ENCODE measurements at places on chromosomes 7 and 10. TPM values are rescaled to one million over a fixed set of nuclear protein-coding genes. Genes with fewer than 3 reads are reported as not detected.
A peak's percentile ranks its signal among the peaks of the same experiment; 100 is the strongest.

- DNase-seq = no peak
- H3K27ac ChIP-seq = no peak overlapping the region
- no peak overlapping the region for H3K4me3 ChIP-seq
- no peaks in the 10 kb centered on the region for H3K4me1 ChIP-seq
Measured at GRCh38 chr10:20745556-20746375, 151.3 kb downstream of the NEBL start.

GRCh38 chr7:4173615-4174014 is 508.5 kb upstream of the FOXK1 start:
- no peak overlapping the region for H3K27ac ChIP-seq
- no peaks in the 10 kb centered on the region for H3K36me3 ChIP-seq
- DNase-seq = no peak
- H3K27me3 ChIP-seq = no peaks in the 10 kb centered on the region
- no peak overlapping the region for H3K4me3 ChIP-seq

- no peaks in the 10 kb centered on the region for H3K4me1 ChIP-seq
- H3K27ac ChIP-seq = no peak overlapping the region
- no peaks in the 10 kb centered on the region for H3K36me3 ChIP-seq
- H3K4me3 ChIP-seq = no peak overlapping the region
- no peak for DNase-seq
Measured at GRCh38 chr7:38102507-38102906, 75.5 kb upstream of the STARD3NL start.

- H3K36me3 ChIP-seq = peaks cover 37% of the 10 kb centered on the region
- peak; percentile 60 for DNase-seq
- peaks cover 21% of the 10 kb centered on the region for H3K4me1 ChIP-seq
- H3K4me3 ChIP-seq = peak overlapping the region; percentile 94
- peak overlapping the region; percentile 83 for H3K27ac ChIP-seq
Measured at GRCh38 chr10:86520871-86521677, 518 bp downstream of the WAPL start.

DNA sequence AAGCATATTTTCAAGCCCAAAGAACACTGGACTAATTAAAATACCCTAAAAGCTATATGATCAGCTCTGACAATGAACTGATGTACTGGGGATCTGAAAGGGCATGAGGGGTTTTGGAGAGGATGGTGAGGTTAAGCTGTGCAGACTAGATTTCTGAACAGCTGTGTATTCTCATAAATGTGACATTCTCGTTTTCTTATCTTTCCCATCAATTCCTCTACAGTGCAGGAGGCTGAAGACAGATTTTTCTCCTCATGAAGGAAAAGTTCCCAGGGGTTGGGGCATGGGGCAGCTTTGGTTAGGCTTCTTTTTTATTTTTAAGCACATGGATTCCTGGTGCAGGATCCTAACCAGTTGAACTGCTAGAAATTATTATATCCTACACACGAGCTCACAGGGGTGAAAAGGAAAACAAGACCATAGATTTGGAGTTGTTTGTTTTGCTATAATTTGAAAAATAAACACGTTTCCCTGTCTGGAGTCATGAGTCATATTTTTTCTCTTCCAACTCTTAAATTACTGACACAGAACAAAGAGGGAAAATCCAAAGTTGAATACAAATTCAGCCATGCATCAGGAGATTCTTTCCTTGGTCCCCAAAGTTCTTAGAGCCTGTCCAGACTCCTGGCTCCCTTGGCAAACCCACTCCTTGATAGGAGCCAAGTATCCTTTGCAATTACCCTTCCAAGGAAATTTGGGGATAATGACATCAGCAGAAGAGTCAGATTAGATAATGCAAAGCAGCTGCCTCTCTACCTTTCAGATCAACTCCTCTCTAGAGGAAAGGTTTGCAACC is 147.7 kb upstream of the NPVF start:
- no peaks in the 10 kb centered on the region for H3K27me3 ChIP-seq
- peak; percentile 38 for DNase-seq

DNA sequence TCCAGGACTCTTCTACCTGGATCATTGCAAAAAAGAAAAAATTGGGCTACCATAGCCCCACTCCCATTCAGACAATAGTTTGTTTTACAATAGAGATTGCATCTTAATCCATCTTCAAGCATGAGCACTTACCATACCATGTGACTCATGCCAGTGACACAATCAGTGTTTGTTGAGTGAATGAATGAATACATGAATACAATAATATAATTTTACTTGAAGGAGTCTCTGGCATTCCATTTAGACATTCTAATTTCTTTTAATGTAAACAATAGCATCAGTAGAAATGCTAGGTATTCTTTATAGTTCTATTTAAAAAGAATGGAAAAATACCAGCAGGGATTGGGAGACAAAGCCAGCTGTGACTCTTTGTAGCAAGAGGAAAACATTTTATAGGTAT is 141.6 kb upstream of the AKR1E2 start:
- DNase-seq = peak; percentile 75
- no peaks in the 10 kb centered on the region for H3K36me3 ChIP-seq
- H3K27me3 ChIP-seq = no peaks in the 10 kb centered on the region
- H3K4me3 ChIP-seq = no peak overlapping the region
- peak overlapping the region; percentile 63 for H3K27ac ChIP-seq

DNA sequence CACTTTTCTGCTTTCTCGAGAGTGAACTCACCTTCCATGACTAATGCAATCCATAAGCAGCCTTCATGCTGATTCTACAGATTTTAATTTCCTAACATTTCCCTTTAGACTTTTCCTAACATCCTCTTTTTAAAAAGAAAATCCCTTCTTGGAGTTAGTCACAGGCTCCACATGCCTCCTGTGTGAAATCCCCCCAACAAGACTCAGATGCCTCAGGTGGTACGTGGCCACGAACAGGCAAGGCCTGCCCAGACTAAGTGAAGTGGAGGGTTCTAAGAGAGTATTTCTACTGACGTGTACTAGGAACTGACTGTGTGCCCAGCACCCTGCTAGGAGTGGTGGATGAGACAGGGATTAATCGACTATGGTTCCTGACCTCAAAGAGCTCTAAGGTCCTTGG is 125.9 kb upstream of the HPS1 start:
- no peak overlapping the region for H3K27ac ChIP-seq
- H3K27me3 ChIP-seq = no peaks in the 10 kb centered on the region
- no peaks in the 10 kb centered on the region for H3K36me3 ChIP-seq
- no peaks in the 10 kb centered on the region for H3K4me1 ChIP-seq

DNA sequence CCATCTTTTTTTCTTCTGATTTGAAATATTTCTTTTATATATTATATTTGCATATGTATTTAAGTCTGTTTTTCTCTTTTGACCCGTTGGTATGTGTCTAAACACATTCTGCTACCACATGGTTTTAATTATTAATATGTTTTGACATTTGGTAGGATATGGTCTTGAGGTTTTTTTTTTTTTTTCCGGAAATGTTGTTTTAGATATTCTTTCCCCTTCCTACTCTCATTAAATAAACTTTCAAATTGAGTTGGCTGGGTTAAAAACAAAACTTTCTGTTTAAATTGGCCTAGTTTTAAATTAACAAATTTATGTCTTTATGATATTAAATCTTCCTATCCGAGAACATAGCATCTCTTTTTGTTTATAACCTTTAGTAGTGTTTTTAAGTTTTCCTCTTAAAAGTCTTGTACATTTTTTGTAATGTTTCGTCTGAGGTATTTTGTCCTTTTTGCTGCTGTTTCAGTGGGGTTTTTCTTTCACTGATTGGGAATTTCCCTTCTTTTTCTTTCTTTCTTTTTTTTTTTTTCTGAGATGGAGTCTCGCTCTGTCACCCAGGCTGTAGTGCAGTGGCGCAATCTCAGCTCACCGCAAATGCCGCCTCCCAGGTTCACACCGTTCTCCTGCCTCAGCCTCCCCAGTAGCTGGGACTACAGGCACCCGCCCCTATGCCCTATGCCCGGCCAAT is 25.4 kb downstream of the STAM start:
- H3K4me1 ChIP-seq = peaks cover 63% of the 10 kb centered on the region
- H3K27ac ChIP-seq = no peak overlapping the region
- no peak overlapping the region for H3K4me3 ChIP-seq
- peaks cover 5% of the 10 kb centered on the region for H3K36me3 ChIP-seq
- H3K27me3 ChIP-seq = no peaks in the 10 kb centered on the region

GRCh38 chr10:101007099-101007711 is 7.6 kb downstream of the LZTS2 start:
- no peak for DNase-seq
- peaks cover 57% of the 10 kb centered on the region for H3K36me3 ChIP-seq
- no peaks in the 10 kb centered on the region for H3K27me3 ChIP-seq
- H3K4me3 ChIP-seq = no peak overlapping the region
- peaks cover 58% of the 10 kb centered on the region for H3K4me1 ChIP-seq
- H3K27ac ChIP-seq = peak overlapping the region; percentile 3

DNA sequence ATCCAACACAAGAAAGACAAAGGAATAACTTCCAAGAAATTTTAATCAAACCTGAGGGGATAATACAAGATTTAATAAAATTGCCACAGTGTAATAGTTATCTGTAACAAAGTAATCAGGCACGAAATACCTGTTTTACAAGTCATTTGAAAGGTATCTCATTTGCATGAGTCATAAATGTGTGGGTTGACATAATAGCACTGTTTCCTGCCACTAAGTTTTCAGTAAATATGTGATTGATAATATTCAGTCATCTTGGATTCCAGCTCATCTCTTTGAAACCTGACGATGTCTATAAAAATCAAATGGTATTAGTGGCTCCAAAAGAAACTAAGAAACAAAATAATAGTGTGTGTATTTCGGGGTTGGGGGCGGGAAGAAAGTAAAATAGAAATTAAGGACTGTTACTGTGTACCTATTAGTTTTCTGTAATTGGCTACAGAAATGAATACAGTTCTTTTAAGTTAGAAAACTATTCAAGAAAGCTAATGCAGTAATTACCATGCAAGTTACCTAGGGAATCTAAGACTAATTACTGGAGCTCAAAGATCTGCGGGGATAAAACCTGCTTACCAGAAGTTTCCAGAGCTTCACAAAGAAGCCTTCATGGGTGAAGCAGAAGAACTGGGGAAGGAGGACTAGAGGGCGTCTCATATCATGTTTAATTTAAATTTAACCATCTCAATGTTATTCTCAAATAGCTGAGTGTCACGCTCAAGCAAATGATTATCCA is 100.7 kb downstream of the ST8SIA6 start:
- no peak overlapping the region for H3K27ac ChIP-seq
- H3K36me3 ChIP-seq = no peaks in the 10 kb centered on the region
- H3K4me3 ChIP-seq = no peak overlapping the region
- no peaks in the 10 kb centered on the region for H3K4me1 ChIP-seq

- H3K36me3 ChIP-seq = peaks cover 4% of the 10 kb centered on the region
- no peaks in the 10 kb centered on the region for H3K27me3 ChIP-seq
- H3K4me1 ChIP-seq = peaks cover 14% of the 10 kb centered on the region
- no peak overlapping the region for H3K4me3 ChIP-seq
Measured at GRCh38 chr10:576130-576465, 113.4 kb downstream of the DIP2C start.

- no peaks in the 10 kb centered on the region for H3K36me3 ChIP-seq
- DNase-seq = no peak
- H3K4me1 ChIP-seq = peaks cover 32% of the 10 kb centered on the region
- H3K27ac ChIP-seq = peak overlapping the region; percentile 61
- no peaks in the 10 kb centered on the region for H3K27me3 ChIP-seq
Measured at GRCh38 chr10:11328264-11329061, 283.0 kb downstream of the USP6NL start.

DNA sequence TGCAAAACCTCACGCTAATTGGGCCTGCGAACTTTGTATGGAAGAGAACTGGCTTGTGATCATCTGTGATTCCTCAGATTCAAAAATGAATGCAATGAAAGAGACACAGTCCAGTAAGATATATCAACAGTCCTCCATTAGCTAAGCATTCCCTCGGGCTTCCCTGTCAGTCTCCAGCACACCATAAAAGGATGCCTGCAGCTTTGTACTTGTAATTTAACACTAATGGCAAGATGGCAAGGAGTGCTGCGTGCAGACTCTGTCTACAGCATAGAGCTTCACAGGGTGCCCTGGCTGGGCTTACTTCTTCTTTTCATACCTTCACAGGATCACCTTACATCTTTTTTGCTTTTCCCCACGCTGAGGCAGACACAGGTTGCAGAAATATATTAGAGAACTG is 200.0 kb downstream of the GFRA1 start:
- DNase-seq = no peak
- H3K27me3 ChIP-seq = no peaks in the 10 kb centered on the region
- H3K36me3 ChIP-seq = no peaks in the 10 kb centered on the region
- H3K27ac ChIP-seq = no peak overlapping the region

DNA sequence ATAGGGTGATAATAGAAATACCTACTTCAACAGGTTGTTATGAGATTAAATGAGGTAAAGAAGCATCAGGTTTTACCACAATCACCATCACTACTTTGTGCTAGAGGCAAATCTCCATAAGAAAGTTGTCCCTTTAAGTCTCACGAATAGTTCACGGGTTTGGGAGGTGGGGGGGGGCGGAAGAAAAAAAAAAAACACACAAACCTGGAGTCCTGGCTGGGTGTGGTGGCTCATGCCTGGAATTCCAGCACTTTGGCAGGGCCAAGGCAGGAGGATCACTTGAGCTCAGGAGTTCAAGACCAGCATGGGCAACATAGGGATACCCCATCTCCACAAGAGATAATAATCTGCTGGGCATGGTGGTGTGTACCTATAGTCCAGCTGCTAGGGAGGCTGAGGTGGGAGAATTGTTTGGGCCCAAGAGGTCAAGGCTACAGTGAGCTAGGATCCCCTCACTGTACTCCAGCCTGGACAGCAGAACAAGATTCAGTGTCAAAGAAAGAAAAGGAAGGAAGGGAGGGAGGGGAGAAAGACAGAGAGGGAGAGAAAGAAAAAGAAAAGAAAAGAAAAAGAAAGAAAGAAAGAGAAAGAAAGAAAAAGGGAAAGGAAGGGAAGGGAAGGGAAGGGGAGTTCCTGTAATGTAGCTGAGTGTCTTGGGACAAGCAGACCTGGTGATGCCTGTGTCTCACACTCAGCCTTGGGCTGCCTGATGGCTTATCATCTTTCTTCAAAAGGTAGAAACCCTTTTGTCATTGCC is 231.4 kb downstream of the CREB5 start:
- peaks cover 4% of the 10 kb centered on the region for H3K27me3 ChIP-seq
- no peaks in the 10 kb centered on the region for H3K36me3 ChIP-seq
- no peaks in the 10 kb centered on the region for H3K4me1 ChIP-seq
- H3K27ac ChIP-seq = no peak overlapping the region

DNA sequence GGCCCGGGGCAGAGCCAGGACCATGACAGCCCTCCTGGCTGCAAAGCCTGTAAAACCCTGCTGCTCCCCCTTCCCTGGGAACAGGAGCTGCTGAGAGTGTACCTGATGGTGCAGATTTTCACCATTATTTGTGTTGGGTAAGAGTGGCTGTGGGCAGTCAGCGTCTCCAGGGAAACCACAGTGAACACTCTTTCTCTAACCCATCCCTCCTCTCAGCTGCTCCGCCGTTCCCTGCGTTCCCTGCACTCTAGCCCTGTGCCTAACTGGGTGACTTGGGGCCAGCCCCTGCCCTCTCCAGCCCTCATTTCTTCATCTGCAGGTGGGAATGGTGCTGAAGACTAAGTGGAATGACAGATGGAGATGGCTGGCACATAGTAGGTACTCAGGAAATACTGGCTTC is 75.9 kb upstream of the PCBD1 start:
- DNase-seq = no peak
- H3K4me3 ChIP-seq = no peak overlapping the region
- H3K27me3 ChIP-seq = no peaks in the 10 kb centered on the region
- H3K36me3 ChIP-seq = no peaks in the 10 kb centered on the region

Gene HOXA4
- not detected for total RNA-seq

Gene SORBS1
- 1.1 TPM for total RNA-seq

Gene DENND2A
- 30.0 TPM for total RNA-seq

Gene EXOC6
- total RNA-seq = 18.6 TPM

Gene CTAGE8
- total RNA-seq = not detected

Gene ADARB2
- not detected for total RNA-seq
